ENCODE measurements at places on chromosomes 5 and 9.

DNA sequence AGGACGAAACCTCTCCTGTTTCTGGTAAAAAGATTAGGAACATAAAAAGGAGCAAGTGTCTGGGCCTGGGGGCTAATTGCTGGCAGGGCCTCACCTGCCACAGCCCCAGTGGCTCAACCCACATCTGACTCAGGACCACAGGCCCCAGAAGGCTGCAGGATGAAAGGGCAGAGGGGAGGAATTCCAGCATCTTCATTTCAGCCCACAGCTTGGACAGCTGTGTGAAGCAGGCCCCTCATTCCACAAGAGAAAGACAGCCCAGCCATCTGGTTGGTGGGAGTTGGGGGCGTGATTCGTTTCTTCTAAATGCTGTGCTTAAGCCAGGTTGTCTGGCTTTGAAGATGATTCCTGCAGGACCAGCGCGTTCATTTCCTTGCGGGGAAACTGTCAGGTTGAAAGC, 29.1 kb downstream of the NKX2-5 start:
- DNase-seq, result no peak

GRCh38 chr5:38710627-38711026, 135.2 kb upstream of the OSMR start:
- DNase-seq, result no peak

DNA sequence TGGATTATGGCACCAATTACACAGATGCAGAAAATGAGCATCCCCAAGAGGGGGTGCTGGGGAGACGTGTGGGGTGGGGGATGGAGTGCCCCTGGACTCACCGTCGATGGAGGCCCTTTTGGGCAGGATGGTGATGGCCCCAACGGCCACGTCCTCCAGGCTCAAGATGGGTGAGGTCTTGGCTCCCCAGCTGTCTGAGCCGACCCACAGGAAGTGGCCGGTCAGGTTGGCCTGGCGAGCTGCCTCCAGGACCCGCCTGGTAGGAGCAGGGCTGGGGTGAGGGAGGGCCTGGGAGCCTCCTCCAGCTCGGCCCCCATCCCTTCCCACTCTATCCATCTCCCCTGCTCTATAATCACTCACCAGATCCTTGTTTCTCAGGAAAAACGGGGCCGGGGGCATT, 4.6 kb downstream of the GRM6 start:
- no peak for DNase-seq

DNA sequence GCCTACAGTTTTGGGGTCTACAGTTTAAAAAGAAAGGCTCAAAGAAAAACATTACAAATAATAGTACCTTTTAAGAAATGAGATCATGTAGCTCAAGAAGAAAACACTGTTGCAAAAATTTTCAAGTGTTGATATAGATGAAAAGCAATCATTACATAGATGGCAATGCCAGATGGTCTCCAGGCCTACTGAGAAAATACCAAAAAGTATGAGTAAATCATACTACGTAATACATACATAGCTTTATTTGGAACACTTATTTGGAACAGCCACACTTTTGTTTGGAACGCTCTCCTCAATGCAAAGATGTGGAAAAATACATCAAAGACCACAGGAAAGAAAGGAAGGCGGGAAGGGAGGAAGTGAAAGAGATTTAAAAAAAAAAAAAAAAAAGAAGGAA, 44.1 kb downstream of the MARCHF11 start:
- DNase-seq, result no peak

GRCh38 chr5:151896031-151896691, 28.5 kb downstream of the GLRA1 start:
- no peak for DNase-seq

GRCh38 chr9:72592502-72593403, 71.3 kb downstream of the TMC1 start:
- DNase-seq, result no peak

- no peak for DNase-seq
Measured at GRCh38 chr9:19913151-19913550, 124.3 kb upstream of the SLC24A2 start.

GRCh38 chr5:39502704-39503103, 77.9 kb upstream of the DAB2 start:
- no peak for DNase-seq

GRCh38 chr5:1909346-1909985, 26.7 kb upstream of the IRX4 start:
- DNase-seq, result no peak

DNA sequence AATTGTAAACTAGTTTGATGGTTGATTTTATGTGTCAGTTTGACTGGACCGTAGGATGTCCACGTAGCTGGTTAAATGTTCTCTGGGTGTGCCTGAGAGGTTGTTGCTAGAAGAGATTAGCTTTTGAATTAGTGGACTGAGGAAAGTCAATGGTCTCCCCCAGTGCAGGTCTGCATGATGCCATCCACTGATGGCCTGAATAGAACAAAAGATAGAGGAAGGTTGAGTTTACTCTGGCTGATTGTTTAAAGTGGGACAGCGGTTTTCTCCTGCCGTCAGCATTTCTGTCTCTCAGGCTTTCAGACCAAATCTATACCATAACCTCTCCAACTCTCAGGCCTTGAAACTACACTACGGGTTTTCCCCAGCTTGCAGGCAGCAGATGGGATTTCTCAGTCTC, 899.2 kb upstream of the WWC1 start:
- no peak for DNase-seq
